ENCODE measurements at places on chromosomes 3 and 15.
A peak's percentile ranks its signal among the peaks of the same experiment; 100 is the strongest.

DNA sequence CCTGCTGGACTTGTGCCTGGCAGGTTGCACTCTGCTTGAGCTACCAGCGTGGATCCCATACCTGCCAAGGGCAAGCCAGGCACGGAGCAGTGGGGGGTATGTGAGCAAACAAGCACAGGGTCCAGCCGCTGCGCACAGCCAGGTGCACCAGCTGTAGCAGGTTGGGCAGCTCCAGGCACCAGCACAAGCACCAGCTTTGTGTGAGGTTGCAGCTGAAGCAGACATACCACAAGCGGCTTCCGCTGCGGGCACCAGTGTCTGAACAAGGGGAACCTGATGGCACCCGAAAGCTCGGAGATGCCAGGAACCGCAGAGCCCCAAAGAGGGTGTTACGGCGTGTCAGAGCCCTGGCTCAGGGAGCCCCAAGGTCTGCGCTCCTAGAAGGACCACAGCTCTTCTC, 472.7 kb upstream of the ARL6 start:
- no peak for DNase-seq

GRCh38 chr3:72756900-72757299, 91.3 kb downstream of the SHQ1 start:
- DNase-seq, result no peak

- DNase-seq, result no peak
Measured at GRCh38 chr3:156145866-156146265, 25.5 kb downstream of the KCNAB1 start.

DNA sequence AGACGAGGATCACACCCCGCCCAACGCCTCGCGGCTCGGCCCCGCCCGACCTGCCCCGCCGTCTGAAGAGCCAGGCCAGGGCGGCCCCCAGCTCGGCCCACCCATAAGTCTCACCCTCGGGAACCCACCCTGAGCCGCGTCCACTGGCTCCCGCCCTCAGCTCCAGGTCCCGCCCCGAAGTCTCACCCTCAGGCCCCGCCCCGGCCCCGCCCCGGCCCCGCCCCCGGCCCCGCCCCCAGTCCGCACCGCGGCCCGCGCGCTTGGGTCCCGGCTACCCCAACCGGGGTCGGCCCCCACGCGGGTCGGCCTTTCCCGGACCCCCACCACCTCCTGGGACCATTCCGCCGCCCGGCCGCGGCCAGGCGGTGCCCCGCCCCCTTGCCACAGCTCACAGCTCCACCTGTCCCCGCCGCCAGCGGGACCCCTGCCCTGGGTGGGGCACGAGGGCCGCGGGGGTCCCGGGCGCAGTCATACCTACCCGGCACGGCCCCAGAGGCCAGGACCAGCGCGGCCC, 489 bp downstream of the CSPG5 start:
- DNase-seq, result no peak

DNA sequence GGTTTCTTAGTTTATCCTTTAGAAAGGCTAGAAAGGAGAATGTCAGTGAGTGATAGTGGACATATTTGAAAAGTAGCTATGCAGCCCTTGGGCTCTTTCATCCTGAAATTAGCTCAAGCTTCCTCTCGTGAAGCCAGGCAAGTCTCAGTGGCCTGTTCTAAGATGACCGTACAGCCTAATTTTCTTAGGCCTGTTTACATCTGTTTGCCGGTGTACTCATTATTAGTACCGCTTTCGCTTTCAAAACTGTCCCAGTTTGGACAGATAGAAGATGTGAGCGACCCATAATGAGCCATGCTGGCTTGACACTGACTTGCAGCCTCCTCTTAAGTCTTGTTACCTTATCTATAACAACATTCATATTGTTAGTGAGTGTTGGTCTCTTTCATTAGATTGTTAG, 5.7 kb upstream of the ARL14 start:
- no peak for DNase-seq

DNA sequence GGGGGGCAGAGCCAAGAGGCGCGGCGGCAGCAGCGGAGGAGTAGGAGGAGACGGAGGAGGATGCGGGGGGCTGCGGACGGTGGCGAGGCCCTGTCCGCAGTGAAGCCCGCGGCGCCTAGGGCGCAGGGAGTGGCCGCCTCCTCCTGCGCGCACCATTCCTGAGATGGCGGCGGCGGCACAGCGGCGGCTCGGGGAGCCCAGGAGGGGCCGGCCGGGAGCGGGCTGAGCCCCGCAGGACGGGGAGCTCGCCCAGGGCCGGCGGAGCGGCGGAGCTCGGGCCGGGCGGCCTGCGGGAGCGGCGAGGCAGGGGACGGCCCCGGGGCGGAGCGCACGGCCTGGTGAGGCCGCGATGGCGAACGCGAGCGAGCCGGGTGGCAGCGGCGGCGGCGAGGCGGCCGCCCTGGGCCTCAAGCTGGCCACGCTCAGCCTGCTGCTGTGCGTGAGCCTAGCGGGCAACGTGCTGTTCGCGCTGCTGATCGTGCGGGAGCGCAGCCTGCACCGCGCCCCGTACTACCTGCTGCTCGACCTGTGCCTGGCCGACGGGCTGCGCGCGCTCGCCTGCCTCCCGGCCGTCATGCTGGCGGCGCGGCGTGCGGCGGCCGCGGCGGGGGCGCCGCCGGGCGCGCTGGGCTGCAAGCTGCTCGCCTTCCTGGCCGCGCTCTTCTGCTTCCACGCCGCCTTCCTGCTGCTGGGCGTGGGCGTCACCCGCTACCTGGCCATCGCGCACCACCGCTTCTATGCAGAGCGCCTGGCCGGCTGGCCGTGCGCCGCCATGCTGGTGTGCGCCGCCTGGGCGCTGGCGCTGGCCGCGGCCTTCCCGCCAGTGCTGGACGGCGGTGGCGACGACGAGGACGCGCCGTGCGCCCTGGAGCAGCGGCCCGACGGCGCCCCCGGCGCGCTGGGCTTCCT, at the start of gene GPR27:
GPR27 (plus strand) TSS at position 155 of the 909 bp plus-strand sequence; CDS start at position 350, 195 bp downstream.
- DNase-seq, result no peak

DNA sequence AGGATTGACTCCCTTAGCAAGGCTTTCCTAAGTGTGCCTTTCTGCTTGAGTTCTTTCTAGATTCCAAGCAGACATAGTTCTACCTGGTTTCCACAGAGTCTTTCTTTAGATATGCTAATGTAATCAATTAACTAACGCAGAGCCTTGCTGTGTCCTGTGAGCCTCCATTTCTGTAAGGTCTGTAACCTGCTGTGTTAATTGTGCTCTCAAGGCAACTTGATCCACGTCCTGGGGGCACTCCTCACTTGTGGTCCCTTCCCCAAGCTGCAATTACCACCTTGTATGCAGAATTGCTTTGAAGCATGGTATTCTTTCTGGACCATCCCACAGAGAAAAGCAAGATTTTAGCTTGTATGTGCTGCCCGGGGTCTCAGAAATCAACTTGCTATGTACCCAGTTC, 29.5 kb upstream of the THSD4 start:
- DNase-seq, result no peak

DNA sequence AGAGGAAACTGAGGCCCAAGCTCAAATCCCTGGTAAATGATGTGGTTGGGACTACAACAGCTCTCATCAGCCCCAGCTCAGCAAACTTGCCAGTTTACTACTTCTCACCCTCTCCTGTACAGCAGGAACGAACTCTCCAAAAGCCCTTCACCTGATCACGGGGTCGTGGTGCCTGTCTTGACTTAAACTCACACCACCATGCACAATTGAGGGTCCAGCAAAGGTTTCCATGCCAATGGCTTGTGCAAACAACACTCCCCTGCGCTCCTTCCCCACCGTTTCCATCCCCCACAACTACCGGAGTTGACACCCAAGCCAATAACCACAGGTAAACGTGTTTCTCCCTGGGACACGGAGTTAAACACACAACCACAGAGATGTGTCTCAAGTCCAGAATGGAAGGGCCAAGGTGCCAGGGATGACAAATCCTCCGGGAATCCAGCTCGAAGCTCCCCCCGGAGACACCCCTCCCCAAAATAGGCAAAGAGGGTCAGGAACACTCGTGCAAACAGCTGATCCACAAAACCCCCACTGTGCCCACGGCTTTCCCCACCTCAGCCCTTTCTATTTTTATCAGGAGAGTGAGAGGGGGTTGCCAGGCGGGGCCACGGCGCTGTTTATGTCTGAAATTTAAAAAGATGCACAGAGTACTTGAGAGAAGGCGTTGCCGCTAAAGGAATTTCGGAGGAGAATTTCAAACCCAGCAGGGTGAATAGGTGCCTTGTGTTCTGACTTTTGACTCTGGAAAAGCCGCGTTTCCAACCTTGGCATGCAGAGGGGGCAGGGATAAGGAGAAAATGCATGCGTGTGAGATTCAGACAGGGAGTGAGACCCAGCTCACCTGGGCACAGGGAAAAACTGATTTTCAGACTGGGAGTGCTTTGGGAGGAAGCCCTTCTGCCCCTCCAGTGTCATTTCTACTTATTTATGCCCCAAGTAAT, 10.6 kb upstream of the ACAN start:
- no peak for DNase-seq

- no peak for DNase-seq
Measured at GRCh38 chr3:4848176-4848825, 130.9 kb upstream of the BHLHE40 start.

- DNase-seq, result no peak
Measured at GRCh38 chr3:135915206-135915605, 50.3 kb upstream of the PPP2R3A start.

DNA sequence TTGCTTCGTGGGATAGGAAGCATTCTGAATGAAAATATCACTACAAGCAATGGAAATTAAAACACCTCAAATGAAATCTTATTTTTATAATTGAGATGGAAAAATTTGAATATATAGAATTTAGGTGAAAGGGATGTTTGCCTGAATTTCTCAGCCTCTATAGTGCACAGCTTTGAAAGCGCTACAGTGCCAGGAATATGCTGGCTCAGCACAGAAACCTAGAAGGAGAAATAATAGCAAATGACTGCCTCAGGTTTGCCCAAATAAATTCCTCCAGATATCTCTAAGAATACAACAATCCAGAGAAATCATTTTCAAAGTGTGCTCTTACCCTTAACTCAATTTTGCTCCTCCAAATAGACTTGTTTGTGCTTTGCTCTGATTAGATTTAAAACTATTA, 141.1 kb upstream of the ZNF385D start:
- DNase-seq, result no peak

- no peak for DNase-seq
Measured at GRCh38 chr3:38573556-38573955, 75.9 kb downstream of the SCN5A start.

GRCh38 chr15:59904450-59905135, 99.5 kb upstream of the FOXB1 start:
- no peak for DNase-seq

- DNase-seq, result peak; percentile 3
Measured at GRCh38 chr15:63043335-63044076, 959 bp downstream of the TPM1 start.
